ENCODE measurements at places on chromosomes 1 and 21.
A peak's percentile ranks its signal among the peaks of the same experiment; 100 is the strongest.

- DNase-seq, result peak; percentile 91
Observed at GRCh38 chr1:27031235-27032118, 18.8 kb upstream of the TENT5B start.

DNA sequence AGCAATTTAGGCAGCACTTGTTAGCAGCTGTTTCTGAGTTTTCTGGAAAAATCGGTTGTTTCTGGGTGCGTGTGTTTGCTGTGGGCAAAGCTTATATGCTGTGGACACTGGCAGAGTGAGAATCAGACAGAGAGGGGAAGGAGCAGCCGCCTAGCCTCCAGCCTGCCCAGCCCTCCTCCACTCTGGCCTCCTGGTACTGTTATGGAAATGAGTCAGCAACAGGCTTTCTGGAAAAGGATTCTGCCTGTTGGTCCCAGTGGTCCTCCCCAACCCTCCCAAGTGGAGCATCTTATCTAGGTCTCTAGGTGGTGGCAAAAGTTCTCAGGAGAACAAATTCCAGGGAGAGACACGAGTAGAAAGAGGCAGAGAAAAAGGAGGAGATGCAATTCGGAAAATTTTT is 42.2 kb upstream of the GOLT1A start:
- no peak for DNase-seq

DNA sequence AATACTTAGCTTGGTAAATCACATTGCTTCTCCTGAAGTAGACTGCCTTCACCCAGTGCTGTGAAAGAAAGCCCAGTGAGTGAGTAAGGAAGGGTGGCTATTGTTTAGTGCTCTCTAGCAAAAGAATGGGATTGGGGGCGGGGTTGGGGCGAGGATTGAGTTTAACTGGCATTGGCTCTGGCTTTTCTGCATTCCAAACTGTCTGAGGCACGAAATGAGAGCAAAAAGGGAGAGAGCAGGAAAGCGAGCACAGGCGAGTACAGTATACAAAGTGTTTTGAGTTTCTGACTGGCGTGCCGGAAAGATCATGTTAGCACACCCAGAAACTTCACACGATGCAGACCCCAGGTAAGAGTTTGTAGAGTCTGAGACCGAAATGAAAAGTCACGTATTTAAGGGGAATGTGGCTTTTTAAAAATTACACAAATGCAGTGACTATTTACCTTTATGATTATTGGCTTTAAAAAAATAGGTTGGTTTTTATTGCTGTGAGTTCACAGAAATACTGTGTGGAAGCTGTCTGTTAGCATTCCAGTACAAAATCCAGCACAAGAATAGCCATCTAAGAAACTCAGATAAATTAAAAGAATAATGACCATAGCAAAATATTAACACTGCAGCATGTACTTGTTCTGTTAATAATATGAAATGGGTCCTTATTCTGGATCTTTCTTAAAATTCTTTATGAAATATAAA is 155.4 kb downstream of the CLEC20A start:
- peak; percentile 75 for DNase-seq

DNA sequence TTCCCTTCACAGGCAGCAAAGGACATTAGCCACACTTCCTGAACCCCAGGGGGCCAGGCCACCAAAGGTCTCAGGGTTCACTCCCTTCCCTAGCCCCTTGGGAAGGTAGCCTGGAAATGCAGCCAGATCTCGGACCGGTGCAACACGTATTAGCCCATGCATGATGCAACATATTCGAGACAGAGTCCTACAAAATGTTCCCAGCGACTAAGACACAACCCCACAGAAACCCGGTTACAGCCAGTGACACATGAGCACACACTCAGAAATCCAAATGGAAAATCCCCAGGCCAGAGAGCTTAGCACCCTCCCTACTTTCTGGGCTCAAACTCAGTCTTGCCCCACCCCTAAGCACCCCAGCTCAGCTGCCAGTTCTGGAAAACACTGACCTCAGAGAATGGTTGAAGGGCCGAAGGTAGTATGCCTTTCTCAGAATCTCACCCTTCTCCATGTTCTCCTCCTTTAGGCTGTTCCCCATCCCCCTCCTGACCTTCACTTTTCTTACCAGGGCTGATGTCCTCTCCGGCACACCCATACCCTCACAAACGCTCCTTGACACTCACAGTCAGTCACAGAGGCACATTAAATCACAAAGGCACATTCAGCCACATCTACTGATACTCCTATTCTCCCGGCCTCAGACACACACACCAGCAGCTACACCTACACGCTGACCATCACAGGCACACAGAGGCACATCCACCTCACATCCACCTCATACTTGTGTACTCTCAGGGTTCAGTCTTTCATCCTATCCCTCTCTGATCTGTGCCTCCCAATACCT is at the start of gene TSPAN1:
Gene TSPAN1, plus strand, starts transcription at position 640 of the 784 bp plus-strand sequence. CDS start 6,021 bp downstream, outside the sequence.
- peak; percentile 39 for DNase-seq

DNA sequence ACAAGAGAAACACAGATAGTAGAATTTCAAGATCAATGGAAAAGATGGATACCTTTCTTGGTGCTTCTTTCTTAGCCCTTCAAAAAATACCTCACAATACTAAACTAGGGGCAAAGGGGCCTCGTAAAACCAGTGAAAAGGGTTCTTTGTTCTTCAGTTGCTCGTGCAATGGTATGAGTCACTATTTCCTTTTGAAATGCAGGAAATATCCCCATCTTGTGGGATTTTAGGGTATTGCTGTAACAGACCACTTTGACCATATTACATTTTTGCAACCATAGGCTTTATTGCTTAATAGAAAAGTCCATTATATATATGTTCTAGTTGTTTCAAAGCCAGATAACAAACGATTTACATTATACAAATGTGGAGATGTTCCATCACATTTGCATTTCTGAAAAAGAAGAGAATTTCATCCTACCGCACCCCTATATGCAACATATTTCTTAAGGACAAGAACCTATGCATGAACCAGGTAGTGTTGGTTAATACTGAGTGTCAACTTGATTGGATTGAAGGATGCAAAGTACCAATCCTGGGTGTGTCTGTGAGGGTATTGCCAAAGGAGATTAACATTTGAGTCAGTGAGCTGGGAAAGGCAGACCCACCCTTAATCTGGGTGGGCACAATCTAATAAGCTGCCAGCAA is 88.6 kb upstream of the PKN2 start:
- peak; percentile 22 for DNase-seq

- DNase-seq, result peak; percentile 88
Observed at GRCh38 chr1:15154480-15155036, 1.0 kb downstream of the TMEM51 start.

- no peak for DNase-seq
Observed at GRCh38 chr1:170273291-170274130, 127.8 kb downstream of the NTMT2 start.

- DNase-seq, result no peak
Observed at GRCh38 chr1:13622446-13622845, 38.8 kb downstream of the PDPN start.

- DNase-seq, result peak; percentile 44
Observed at GRCh38 chr1:64886877-64887276, 79.5 kb downstream of the JAK1 start.

GRCh38 chr21:39721885-39722284 is 23.1 kb upstream of the IGSF5 start:
- no peak for DNase-seq

DNA sequence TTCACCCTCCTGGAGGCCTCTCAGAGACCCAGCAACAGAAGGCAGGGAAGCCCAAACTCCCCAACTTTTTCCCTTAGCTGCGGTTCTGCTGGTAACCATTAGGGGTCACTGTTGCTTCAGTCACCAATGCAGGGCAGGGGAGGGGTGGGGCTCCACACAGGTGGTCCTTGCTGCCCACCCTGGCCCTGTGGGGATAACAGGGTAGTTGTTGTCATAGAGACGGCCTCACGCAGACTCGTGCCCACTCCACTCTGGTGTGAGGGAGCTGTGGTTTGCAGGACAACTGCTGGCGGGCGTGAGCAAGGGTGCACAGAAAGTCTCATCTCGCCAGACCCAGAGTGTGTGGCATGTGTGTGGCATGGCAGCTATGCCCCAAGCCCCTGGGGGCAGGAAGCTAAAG is 19.9 kb downstream of the INSRR start:
- DNase-seq, result peak; percentile 87

- no peak for DNase-seq
Observed at GRCh38 chr1:9475061-9475627, 64.1 kb upstream of the SLC25A33 start.

GRCh38 chr1:181936269-181936668 is 125.2 kb downstream of the ZNF648 start:
- DNase-seq, result no peak

- DNase-seq, result no peak
Observed at GRCh38 chr1:24228311-24228710, 41.2 kb upstream of the IFNLR1 start.

DNA sequence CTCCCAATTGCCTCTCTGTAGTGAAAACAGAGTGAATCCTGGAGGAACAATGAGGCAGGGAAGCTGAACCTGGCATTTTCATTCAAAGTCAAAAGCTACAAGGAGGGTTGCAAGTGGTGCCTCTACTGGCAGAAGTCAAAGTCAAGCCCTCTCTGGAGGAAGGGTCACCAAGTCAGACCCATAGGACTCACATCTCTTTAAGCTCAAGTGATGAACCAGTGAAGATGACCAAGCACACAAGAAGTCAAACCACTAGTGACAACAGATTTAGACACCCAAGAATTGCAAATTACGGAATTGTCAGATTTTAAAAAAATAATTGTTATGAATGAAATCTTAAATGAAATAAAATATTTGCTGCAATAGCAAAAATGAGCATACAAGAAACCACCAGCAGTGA is 81.1 kb upstream of the ATP1B1 start:
- no peak for DNase-seq

DNA sequence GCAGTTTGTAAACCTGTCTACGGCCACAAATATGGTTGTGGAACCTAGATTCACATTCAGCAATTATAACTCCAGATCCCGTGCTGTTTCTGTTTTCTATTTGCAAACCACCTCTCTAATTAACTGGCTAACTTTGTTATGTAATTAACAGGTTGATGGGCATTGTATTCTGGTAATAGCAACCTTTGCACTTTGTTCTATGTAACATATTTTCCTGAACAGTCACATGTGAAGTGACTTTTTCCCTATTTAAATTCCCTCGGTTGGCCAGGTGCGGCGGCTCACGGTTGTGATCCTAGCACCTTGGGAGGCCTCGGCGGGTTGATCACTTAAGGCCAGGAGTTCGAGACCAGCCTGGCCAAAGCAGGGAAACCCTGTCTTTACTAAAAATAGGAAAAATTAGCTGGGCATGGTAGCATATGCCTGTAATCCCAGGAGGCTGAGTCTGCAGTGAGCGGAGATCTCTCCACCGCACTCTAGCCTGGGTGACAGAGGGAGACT is 1.4 kb downstream of the ACADM start:
- DNase-seq, result peak; percentile 22

DNA sequence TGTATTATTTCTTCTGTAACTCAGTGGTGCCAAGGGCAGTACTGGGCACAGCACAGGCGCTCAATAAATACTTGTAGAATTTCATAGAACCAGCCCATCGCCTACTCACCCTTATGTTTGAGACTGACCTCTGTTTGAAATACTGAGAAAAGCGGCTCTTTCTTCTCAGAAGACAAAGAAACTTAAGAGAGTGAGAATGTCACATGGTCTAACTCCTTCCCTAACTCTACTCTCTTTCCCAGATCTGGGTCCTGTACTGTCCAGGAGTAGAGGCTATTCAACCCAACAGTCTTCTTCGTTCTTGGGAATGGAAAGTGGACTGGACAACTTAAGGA is 4.2 kb downstream of the IGSF8 start:
- no peak for DNase-seq

GRCh38 chr1:223700942-223701637 is 11.2 kb upstream of the CAPN2 start:
- peak; percentile 39 for DNase-seq

DNA sequence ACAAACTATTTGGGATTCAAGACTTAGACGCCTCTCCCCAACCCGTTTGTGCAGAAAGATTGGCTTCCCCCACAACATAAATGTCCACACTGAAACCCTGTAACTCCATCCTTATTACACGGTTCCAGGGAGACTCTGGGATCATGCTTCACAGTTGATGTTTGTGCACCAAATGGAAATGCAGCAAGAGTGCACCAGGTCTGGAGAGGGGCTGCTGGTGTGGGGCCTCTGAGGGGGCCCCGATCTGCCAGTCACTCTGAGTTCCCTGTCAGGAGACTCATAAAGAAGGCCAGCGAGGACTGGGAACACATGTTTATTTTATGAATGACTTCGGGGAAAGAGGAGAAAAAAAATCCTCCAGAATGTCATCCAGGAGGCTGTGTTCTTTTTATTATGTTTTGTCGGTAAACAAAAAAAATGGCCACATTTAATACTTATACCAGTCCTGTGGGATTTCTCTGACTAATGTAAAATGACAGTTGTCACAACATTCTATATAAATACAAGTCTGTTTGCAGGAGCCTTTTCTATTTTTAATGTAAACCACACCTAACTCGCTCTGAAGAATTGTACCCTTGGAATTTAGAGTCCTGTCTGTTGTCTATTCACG is 439.1 kb upstream of the VAMP3 start:
- DNase-seq, result no peak

- DNase-seq, result no peak
Observed at GRCh38 chr21:35044128-35044527, 5.0 kb downstream of the RUNX1 start.

DNA sequence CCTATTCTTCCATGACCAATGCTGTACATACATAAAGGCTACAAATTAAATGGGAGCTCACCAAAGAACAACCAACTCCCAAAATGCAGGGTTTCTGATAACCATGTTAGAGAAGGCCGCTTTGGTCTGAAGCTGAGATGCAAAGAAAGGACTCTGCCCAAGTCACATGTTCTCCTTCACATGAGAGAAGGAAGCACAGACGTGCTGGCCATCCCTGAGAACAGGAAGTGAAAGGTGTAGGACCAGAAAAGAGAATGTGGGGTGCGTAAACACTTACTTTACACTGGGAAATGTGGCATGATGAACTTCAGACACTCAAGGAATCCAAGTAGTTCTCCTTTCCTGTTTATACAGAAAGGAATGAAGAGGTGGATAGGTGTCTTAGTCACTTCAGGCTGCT is 31.7 kb upstream of the TADA1 start:
- no peak for DNase-seq

GRCh38 chr1:204647114-204647804 is 38.3 kb downstream of the LRRN2 start:
- peak; percentile 78 for DNase-seq

DNA sequence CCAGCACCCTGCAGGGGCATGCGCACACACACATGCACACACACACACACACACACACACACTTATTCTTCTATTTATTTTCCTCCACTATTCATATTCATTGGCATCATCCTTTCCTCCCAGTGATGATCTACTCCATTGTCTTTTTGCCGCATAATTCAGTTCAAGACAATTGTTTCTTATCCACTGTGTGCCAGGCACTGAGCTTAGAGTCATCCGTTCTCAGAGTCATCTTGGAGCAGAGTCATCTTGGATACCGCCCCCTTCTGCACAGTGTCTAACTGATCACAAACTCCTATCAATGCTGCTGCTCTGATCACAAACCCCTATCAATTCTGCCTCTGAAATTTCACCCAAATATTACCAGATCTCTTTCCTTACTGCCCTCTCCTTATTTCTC is 102.8 kb upstream of the PROX1 start:
- DNase-seq, result no peak

GRCh38 chr1:224763126-224763775 is 147.1 kb downstream of the CNIH3 start:
- no peak for DNase-seq

- DNase-seq, result no peak
Observed at GRCh38 chr1:31159869-31160611, 79.6 kb downstream of the NKAIN1 start.

- DNase-seq, result no peak
Observed at GRCh38 chr1:38549191-38549590, 310.4 kb downstream of the RRAGC start.

GRCh38 chr1:167987174-167987573 is 50.3 kb upstream of the MPC2 start:
- no peak for DNase-seq
